ENCODE measurements at places on chromosomes 2 and 18.

DNA sequence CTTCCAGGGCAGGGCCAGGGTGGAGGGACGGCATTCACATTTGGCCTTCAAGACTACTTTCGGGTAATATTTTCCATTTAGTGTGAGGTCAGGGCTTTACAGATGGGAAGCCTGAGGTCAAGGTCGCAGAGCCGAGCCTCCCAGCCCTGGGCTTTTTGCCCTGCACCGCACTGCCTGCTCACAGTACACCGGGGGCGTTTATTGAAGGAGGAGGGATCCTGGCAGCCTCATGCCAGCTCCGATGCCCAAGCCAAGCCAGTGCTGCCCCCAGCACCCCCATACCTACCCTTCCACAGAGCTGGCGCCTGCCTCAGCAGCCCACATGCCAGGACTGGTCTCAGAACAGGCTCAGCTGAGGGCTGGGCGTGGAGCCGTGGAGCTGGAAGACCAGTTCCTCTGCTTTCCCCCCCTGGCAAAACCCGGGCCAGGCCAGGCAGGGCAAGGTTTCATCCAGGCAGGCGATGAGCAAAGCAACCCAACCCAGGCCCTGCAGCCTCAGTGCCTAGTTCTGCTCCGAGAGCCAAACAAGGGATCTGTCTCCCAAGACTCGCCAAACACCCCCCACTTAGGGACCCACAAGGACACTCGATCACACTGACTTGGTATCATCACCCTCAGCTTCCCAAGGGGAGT, 11.9 kb downstream of the SDC1 start:
- no peak for DNase-seq

- DNase-seq = no peak
These were observed 13.3 kb downstream of the CHRNA1 start for GRCh38 chr2:174750923-174751441.

DNA sequence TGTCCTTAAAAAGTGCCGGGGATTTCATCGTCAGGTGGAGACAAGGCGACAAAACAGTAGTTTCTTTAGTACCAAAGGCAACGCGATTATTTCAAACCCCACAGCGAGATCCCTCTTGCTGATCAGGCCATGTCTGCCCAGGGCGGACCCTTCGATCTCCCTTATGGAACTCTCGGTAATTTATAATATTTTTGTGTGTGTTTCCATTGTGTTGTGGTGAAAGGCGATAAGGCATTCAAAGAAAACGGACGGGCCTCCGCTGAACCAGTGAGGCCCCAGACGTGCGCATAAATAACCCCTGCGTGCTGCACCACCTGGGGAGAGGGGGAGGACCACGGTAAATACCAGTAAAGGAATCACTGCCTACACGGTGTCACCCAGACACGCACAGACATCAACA, 1.4 kb upstream of the GAD1 start:
- peak; percentile 66 for DNase-seq

GRCh38 chr2:189782221-189782671, 1.9 kb downstream of the ORMDL1 start:
- DNase-seq = no peak

- DNase-seq = no peak
These were observed 795.2 kb upstream of the ID2 start for GRCh38 chr2:7886666-7887065.

DNA sequence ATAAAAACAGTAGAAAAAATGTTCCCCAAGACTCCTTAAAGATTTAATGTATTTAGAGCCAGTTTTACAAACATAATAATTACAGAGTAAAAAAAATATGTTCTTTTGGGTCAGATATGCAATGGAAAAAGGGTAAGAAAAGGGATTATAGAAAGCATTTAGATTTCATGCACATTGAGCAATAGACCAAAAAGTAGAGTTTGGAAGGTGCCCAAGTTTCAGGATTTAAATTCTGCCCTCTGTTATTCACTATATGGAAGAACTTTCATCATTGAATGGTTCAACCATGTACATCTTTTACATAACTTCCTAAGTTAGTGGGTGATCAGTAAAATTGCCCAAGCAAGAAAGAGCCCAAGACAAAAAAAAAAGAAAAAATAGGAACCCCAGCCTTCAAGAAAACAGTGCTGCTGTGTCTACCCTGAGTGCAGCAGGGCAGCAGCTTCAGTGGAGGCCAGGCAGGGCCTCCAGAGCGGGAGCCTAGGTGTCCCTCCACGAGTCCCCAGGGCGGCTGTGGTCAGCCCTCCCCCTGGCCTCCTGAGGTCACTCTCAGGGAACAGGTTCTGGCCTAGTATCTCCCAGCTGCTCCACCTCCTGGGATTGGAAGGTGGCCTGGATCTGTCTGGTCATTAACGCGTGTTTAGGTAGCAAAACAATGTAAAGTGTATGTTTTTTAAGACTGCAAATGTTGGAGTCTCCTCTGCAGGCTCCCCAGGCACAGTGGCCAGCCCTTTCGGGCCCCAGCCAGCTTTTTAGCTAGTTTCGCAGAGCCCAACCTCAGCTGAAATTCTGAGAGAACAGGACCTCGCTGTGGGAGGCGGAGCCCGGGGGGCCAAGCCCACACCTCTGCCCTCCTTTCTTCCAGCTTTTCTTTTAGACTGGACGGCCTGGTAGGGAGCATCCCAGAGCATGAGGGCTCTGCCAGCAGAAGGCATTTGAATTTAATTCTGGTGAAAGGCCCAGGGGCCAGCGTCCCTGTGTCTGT, 77.3 kb downstream of the TEX51 start:
- DNase-seq = no peak

DNA sequence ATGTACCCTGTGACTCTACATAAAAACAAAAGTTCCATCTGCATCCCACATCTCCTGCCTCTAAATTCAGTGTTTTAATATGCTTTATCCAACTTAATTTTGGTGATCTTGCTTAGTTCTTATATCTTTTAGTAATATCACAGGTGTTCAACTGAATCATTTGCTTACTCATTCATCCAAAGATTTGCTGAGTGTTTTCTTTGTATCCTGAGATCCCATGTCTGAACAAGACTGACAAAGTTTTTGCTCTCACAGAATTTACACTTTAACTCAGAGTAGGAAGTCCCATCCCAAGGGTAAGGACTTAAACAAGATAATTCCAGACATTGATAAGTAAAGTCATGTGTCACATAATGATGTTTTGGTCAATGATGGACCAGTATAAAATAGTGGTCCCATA, 87.0 kb downstream of the FSIP2 start:
- no peak for DNase-seq

- peak; percentile 21 for DNase-seq
These were observed 68.7 kb downstream of the DNAJC10 start for GRCh38 chr2:182784777-182785176.
